ENCODE measurements at places on chromosomes 2 and 18.

DNA sequence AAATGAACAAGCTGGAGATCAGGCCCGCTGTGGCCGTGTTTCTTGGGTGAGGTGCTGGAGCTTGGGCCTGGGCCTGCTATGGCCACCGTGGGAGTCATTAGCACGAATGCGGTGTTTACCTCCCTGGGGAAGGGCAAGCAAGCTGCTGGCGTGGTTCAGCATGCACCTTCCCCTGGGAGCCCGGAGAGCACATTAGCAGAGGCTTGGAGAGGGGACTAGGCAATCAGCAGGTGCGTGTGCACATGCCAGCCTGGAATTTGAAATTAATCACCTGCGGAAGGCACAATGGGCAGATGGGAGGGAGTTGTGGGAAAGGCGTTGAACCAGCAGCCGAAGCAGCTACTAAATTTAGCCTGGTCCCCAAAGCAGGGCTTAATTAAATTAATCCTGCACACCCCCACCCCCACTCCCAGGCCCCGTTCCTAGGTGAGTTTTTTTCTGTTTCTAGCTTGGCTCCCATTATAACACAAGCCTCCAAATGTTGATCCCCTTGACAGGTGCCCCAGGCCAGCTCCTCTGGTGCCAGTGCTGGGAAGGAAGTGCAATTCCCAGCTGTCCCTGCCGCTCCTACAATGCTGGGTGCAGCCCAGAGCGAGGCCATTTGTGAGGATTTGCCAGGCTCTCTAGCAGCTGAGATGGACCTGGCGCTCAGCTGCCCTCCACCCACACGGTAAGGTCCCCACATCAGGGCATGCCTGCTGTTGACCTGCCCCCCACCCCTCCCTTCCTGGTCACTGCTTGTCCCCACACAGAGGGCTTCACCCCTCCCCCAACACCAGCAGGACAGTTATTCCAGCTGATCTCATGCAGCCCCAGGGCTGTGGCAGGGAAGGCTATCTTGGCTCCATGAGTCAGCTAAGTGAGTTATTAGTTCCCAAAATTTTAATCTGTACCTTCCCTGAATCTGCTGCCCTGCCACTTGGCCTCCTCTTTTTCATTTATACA is 115.0 kb downstream of the ZBTB7C start:
- DNase-seq = no peak

DNA sequence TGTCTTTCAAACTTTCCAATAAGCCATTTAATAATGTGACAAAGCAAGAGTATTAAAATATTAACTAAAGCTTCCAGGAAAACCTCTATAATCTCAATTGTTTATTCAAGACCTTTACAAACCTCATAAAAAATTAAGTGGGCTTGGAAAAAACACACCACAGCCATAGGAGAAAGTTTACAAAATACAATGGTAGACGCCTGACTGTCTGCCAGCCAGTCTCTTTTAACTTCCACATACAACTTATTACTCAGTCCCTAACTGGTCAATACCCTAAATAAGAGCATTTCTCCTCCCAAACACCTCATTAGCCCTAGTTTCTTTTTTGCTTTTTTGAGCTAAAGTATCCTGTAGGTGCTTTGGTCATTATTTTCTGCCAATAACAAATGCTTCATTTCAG is 247.4 kb upstream of the CYP26B1 start:
- no peak for DNase-seq

DNA sequence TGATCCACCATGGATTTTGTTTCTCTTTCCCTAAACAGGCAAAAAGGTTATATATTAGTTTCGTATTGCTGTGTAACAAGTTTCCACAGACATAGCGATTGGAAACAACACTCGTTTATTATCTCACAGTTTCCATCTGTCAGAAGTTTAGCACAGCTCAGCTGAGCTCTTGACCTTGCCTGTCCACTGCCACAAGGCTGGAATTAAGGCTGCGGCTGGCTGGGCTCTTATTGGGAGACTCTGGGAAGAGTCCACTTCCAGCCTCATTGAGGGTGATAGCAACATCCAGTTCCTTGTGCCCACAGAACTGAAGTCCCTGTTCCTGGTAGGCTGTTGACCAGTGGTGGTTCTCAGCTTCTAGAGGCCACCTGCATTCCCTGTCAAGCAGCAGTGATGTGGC is 120.4 kb downstream of the TPGS2 start:
- no peak for DNase-seq

DNA sequence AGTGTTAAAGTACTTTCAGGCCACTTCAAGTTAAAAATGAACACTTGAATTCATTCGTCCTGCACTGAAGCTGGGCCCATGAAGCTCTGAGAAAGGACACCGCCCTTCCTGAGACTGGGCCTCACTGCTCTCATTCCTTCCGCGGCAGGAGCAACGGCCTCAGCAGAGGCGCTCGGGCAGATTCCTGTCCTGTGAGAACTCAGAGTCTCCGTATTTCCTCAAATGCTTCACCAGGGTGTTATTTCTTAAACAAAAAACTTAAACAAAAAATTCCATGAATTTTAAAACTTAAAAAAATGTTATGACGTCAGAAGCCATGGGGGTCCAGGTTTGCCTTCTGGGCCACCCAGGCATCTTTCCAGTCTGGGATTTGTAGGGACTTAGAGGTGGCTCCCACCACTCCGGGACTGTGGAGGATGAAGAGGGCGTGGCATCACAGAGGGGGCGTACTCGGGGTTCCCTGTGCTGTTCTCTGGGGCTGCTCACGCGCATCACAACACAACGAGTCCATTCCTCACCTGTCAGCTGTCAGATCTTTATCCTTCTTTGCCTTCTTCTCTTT is 115.9 kb upstream of the ASB18 start:
- no peak for DNase-seq

GRCh38 chr2:199772035-199772976 is 78.7 kb downstream of the FTCDNL1 start:
- no peak for DNase-seq

DNA sequence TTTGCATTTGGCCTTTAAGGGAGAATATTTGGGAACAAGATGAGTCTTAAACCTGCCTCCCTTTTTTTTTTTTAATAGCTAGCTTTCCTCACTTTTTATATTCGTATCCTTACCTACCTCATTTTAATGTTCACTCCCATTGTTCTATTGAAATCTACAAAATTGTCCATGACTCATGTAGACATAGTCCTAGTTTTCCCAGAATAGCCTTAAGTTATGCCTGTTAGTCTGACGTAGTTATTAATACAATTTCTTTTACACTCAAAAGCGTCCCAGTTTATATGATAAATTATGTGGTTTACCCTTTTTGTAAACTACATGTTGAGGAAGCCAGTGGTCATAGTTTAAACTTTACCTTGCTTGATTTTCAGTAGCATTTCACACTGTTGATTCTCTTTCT is 73.4 kb downstream of the UBR3 start:
- DNase-seq = no peak

GRCh38 chr2:105794926-105795574 is 50.3 kb downstream of the NCK2 start:
- DNase-seq = no peak

DNA sequence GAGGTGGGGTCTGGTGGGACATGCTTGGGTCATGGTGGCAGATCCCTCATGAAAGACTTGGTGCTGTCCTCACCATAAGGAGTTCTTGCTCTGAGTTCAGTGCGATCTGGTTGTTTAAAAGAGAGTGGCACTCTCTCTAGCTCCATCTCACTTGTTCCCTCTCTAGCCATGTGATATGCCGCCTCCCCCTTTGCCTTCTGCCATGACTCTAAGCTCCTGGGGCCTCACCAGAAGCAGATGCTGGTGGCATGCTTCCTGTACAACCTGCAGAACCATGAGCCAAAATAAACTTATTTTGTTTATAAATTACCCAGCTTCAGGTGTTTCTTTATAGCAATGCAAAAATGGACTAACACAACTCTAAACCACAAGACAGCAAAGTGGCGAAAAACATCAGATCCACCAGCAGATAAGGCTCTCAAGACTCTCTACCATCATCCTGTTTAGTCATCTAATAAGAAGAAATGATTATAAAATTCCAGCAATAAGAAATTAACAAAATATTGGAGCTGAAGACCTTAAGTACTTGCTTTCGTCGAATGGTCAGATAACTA is 75.5 kb downstream of the OLA1 start:
- no peak for DNase-seq

GRCh38 chr2:39623917-39624316 is 41.8 kb upstream of the TMEM178A start:
- no peak for DNase-seq

DNA sequence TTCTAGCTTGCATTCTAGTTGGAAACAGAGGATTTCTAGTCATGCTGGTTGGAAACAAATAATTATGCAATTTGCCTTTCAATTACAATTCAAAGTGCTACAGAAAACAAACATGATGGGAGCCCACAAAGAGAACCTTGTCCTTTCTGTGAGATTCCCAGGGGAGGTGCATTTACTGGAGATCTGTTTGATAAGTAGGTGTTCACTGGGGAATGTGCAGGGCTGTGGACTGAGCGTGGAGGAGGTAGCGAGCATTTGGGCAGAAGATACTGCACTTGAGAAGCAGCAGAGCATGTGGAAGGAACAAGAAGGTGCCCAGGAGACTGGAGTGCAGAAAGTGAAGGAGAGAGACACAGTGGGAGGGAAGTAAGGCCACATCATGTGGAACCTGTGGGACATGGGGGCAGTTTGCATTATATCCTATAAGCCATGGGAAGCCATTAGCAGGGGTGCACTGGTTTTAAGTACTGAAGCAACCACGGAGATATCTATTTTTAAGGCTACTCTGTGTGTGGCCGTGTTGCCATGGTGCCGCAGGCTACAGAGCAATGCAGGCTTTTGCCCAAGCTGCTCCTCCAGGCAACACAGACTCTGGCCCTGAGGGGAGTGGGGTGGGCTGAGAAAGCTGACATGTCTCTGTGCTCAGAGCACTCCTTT is 154.0 kb downstream of the ANTXR1 start:
- DNase-seq = no peak

GRCh38 chr2:95181774-95182173 is 16.2 kb downstream of the ZNF2 start:
- no peak for DNase-seq

DNA sequence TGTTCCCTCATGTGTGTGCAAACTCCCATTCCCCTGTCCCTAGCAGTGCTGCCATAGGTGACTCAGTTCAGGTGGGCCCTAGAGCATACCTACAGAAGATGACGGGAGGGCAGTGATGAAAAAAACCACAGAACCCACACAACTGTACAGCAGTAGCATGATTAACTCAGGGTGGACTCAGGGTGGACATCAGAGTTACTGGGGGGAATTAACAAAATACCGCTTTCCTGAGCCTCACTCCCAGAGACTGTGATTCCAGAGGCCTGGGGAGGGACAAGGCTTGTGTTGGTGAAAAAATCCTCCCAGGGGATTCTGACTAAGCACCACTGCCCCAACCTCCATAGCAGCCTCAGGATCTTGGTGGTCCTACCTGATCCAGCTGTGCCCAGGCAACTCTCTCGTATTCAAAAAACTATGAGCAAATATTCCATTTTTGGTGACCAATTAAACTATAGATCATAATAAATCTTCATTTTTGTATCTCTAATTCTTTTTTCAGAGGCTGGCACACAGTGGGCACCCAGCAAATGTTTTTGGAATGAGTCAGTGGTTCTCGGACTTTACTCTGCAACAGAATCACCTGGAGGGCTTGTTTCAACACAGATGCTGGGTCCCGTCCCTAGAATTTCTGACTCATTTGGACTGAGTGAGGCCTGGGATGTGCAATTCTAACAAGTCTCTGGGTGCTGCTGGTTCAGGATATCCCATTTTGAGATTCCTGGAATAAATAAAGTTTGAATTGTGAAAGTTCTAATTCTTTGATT is 84.1 kb upstream of the NABP1 start:
- DNase-seq = peak; percentile 46

GRCh38 chr2:210376694-210377093 is 61.7 kb upstream of the MYL1 start:
- no peak for DNase-seq

DNA sequence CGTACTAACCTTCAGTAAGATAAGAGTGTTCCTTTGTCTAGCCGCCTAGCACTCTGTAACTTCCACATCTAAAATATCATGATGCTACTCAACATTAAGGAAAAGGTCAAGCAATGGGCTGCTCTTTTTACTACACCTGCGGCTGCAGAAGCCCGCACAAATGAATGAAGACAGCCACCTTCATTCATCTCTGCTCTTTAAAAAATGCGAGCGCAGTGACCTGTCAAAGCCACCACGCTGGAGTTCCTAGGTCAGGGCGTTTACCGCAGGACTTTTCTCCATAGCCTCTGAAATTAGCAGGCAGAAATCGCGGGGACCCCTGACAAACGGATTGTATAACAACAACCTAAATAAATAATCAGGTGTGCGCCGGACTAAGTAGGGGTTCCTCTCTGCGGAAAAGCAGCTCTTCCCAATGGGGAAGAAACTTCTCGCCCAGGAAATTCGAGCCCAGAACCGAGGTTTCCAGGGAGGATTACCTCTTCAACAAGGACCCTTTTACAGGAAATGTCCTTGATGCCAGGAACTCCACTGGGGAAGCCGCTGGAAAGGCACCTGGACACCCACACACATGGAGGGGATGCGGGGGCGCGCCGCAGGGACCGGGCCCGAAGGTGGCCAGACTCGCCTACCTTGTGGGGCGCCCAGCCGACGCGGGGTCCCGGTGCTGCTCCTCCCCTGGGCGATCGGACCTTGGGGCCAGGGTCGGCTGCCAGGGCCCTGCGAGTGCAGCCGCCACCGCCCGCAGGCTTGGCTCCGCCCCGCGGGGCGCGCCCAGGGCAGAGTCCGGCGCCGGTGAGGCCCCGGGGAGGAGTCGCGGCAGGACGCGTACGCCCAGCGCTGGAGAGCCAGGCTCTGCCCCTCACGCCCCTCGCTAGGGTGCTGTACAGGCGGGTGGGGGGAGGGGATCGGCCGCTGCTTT is at the start of gene CCDC68:
Gene CCDC68, minus strand, starts transcription at position 758 of the 922 bp plus-strand sequence. CDS start 16,670 bp downstream, outside the sequence.
- peak; percentile 58 for DNase-seq

- DNase-seq = peak; percentile 64
These were observed 117.1 kb downstream of the RAD51AP2 start for GRCh38 chr2:17401096-17401495.

DNA sequence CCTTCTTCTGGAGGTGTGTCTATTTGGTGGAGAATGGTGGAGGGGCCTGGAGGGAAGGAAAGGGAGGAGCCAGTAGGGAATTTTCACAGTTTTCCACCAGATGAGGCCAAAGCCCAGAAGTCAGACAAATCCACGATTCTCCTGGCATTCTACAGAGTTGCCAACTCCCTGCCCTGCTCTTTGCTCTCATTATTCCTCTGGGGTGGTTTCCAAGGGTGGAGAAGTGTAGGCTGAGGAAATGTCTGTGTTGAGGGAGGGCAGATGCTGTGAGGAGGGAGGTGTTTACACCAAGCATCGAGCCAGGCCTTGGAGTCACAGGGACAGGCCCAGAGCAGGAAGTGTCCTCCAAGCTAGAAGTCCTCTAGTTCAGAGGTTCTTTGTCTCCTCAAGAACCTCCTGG is 124.1 kb upstream of the LGALSL start:
- no peak for DNase-seq

DNA sequence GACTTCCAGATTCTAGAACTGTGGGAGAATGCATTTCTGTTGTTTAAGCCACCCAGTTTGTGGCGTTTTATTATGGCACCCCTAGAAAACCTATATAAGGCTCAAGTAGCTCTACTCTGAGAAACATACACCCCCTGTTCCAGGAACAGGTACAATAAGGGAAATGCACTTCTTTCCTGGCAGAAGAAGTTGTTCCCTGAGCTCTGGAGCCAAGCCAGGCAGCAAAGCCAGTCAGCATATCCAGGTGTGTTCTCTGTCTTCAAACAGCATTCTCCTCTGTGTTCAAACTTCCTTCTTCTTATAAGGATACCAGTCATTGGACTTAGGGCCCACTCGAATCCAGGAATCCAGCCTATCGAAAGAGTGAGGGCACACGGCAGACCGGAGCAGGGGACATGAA is 96.5 kb downstream of the TPGS2 start:
- DNase-seq = no peak

GRCh38 chr2:73821227-73821626 is 7.5 kb upstream of the STAMBP start:
- DNase-seq = no peak

- DNase-seq = no peak
These were observed 599.0 kb upstream of the SYT4 start for GRCh38 chr18:43876286-43876685.

All from HCEC 1CT (cell line).